ENCODE measurements at places on chromosomes 2 and 18.

DNA sequence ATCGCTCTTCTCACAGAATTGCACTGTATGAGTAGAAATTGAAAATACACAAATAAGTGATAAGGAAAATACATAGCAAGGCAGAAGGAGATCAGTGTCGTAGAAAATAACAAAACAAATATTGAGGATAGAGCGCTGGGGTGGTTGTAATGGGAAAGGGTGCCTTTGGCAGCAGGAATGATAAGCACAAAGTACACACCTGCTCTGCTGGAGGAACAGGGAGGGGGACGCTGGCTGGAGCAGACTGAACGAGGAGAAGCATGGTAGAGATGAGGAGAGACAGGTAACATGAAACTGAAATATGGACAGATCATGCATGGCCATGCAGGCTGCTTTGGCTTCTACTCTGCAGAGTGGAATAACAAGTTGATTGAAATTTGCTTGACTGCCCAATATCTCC, 181.2 kb upstream of the FSHR start:
- DNase-seq, result no peak

DNA sequence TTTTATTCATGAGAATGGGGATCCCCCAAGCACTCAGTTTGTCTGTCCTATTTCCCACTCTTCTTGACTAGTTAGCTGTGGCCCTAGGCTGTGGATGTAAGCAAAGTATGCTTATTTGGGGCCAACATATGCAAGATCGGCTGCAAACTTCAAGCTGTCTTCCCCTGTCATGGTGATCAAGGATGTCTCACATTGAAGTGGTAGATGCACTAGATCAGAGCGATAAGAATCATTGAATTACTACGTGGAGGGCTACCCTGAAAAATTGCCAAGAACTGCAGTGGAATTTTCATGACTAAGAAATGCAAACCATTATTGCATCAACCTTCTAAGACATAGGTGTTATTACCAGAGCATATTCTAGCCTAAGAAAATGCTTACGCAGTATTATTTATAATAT, 527.4 kb downstream of the RNF144A start:
- no peak for DNase-seq

GRCh38 chr2:241087420-241088268, 14.4 kb downstream of the MTERF4 start:
- DNase-seq, result no peak

- no peak for DNase-seq
Observed at GRCh38 chr18:53018791-53019190, 678.8 kb downstream of the DCC start.

GRCh38 chr2:136067459-136067858, 50.5 kb downstream of the CXCR4 start:
- no peak for DNase-seq

DNA sequence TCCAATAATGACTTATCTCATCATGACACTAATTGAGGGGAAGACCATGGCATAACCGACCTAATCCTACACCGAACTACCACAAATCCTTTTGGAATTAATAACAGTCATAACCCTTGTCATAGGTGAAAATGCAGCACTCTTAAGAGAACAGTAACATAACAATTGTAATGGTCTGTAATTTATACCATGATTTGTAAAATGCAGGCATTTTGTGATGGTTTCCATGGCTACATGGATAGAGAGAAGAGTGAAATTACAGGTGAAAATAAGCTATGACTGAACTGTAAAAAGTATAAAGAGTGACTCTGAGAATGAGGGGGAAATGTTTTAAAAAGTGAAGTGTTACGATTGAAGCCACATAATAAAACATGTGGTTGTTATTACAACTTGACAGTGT, 494.1 kb upstream of the SLC39A10 start:
- no peak for DNase-seq

DNA sequence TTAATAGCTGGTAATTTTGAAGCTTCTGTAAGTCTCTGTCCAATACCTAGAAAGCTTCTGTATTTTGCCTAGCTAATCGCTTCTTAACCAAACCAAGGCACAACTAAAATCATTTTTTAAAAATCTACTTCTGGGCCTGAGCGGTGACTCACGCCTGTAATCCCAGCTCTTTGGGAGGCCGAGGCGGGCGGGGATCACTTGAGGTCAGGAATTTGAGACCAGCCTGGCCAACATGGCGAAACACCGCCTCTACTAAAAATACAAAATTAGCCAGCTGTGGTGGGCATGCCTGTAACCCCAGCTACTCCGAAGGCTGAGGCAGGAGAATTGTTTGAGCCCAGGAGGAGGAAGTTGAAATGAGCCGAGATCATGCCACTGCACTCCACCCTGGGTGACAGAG, 148.6 kb upstream of the FIGN start:
- peak; percentile 78 for DNase-seq

DNA sequence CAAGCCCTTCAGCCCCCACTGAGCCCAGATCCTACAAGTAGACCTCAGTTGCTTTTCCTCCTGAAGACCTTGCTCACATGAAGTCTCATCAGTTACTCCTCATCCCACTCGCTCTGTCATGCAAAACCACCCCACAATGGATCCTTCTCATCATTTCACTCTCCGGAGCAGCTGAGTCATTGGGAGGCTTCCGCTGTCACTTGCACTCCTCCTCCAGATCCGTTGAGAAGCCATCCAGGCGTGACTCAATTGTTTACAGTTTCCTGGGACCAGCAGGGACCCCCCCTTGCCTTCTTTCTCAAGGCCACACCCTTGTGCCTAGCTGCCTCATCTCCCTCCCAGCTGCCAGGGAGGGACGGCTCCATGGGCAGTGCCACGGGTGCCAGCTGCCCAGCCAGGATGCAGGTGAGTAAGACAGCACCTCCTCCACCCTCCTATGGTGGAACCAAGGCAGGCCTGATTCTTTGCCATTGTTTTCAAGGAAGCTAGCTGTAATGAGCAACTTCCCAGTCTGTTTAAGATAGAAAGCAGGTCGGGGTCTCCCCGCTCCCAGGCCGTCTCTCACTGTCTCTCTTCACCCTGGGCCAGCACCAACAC, 16.3 kb downstream of the GPR55 start:
- peak; percentile 86 for DNase-seq

GRCh38 chr18:45046228-45046627, 365.5 kb downstream of the SETBP1 start:
- no peak for DNase-seq

DNA sequence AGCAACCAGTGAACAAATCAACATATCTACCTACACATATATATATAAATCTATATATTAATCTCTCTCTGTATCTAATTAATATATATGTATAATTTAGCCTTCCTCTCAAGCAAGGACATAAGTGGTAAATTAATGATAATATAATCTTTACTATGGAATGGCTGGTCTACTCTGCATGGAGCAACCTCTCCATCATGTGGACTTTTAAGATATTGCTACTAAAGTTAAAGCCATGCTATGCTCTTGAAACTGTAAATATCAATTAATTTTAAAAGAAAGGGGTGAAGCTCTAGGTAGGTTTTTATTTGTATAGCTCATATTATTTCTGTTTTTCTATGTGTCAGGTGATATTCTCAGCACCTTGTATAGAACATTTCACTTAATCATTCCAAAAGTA, 147.0 kb downstream of the PPP1R1C start:
- no peak for DNase-seq

- no peak for DNase-seq
Observed at GRCh38 chr2:25822190-25823117, 55.8 kb downstream of the ASXL2 start.

DNA sequence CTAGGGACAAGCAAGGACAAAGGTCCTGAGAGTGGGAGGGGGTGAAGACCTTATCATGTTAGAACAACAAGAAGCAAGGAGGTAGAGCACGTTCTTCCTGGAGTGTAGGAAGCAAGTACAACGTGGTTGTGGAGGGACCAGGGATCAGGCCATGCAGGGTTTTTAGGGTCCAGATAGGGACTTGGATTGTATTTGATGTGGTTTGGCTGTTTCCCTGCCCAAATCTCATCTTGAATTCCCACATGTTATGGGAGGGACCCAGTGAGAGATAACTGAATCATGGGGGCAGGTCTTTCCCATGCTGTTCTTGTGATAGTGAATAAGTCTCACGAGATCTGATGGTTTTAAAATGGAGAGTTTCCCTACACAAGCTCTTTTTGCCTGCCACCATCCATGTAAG, 53.2 kb downstream of the ICA1L start:
- DNase-seq, result no peak

- no peak for DNase-seq
Observed at GRCh38 chr18:2154278-2154677, 417.0 kb downstream of the METTL4 start.

GRCh38 chr2:43905371-43905803, 66.6 kb downstream of the ABCG8 start:
- no peak for DNase-seq

GRCh38 chr2:25256488-25256875, 85.2 kb downstream of the DNMT3A start:
- DNase-seq, result no peak

DNA sequence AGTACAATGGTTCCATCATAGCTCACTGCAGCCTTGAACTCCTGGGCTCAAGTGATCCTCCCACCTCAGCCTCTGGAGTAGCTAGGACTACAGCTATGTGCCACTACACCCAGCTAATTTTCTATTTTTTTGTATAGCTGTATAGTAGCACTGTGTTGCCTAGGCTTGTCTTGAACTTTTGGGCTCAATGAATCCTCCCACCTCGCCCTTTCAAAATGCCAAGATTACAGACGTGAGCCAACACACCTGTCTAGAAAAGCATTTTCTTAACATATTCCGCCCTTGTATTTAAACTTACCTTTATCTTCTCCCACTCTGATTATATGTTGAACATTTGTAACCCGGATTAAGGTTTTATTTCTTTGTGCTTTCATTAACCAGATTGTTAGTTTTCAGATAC, 750.7 kb upstream of the GCFC2 start:
- DNase-seq, result no peak

- peak; percentile 43 for DNase-seq
Observed at GRCh38 chr2:39469807-39470206, 32.7 kb upstream of the MAP4K3 start.

DNA sequence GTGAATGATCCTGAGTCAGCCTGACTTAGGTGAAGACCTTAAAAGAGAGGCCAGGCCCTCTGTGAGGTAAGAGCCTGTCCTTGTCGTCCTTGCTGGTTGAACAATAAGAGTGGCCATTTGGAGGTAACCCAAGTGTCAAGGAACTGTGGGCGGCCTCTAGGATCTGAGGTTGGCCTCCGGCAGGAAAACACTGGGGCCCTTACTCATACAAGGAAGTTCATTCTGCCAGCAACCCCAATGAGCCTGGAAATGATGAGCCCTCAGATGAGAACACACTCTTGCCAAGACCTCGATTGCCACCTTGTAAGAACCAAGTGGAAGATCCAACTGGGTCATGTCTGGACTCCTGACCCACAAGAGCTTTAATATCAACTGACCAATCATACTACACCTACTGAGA, 95.5 kb upstream of the LRATD1 start:
- no peak for DNase-seq

- DNase-seq, result no peak
Observed at GRCh38 chr18:64037812-64038414, 68.0 kb downstream of the SERPINB8 start.

DNA sequence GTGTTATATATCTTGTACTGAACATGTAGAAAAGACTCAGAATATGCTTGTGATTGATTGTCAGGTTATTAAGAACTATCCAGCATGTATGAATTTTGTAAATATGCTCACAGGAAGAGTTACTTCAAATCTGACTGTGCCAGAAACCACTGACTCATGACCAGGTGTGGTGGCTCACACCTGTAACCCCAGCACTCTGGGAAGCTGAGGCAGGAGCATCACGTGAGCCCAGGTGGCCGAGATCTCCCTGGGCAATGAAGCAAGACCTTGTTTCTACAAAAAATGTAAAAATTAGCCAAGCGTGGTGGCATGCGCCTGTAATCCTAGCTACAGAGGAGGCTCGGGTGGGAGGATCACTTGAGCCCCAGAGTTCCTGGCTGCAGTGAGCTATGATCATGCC, 126.6 kb downstream of the COMMD1 start:
- DNase-seq, result no peak

GRCh38 chr2:62339413-62339812, 143.5 kb downstream of the B3GNT2 start:
- DNase-seq, result no peak

GRCh38 chr2:88692187-88692586, 714 bp downstream of the RPIA start:
- peak; percentile 6 for DNase-seq

GRCh38 chr2:4502230-4502843, 799.0 kb downstream of the DCDC2C start:
- DNase-seq, result no peak

- no peak for DNase-seq
Observed at GRCh38 chr18:52344881-52345280, 4.9 kb downstream of the DCC start.

GRCh38 chr2:23429036-23429435, 44.1 kb downstream of the KLHL29 start:
- DNase-seq, result no peak

- no peak for DNase-seq
Observed at GRCh38 chr2:172101821-172102390, 794 bp downstream of the DLX2 start.

DNA sequence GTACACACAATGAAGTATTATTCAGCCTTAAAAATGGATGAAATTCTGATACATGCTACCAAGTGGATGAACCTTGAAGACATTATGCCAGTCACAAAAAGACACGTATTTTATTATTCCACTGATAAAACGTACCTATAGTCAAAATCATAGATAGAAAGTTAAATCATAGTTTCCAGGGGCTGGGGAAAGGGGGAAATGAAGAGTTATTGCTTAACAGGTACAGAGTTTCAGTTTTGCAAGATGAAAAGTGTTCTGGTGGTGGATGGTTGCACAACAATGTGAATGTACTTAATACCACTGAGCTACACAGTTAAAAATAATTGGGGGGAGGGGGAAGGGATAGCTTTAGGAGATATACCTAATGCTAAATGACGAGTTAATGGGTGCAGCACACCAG, 279.0 kb upstream of the STON1 start:
- DNase-seq, result no peak

- DNase-seq, result no peak
Observed at GRCh38 chr2:170963386-170963785, 34.3 kb downstream of the GORASP2 start.

DNA sequence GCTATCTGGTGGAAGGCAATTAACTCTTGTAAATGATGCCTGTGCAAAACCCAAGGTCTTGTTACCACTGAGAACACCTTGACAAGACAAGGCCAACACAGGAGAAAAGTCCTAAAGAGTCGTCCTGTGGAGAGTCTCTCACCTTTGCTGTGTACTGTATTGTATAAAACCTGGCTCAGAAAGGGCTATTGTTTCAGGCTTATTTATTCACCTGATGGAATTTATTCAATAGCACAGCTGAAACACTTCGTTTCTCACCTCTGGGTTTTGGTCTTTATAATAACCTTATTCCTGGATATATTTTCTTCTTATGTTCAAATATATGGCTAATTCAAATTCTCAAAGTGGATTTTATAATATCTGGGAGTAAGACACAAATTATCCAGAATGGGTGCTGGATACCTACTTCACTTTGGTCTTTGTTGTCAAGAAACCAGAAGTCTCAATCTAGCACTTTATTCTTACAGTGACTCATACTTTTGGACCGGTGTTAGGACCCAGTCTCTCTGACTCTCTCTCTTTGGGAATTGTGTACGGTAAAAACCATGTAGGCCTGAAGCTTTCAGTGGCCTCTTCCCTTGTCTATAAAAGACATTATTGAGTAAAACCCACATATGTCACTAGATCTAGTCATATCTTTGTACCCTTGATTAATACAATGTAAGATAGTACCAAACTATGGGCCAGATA, 16.1 kb upstream of the STAT4 start:
- no peak for DNase-seq

Measured in MG63 (cell line).